Chondrocyte (in vitro differentiated cells): ENCODE measurements at places on chromosomes 11 and 22.

GRCh38 chr11:76094740-76095139 lies 111.6 kb downstream of the WNT11 start:
- no peak for DNase-seq

- no peak for DNase-seq
These were observed 27.4 kb upstream of the PLET1 start for GRCh38 chr11:112288021-112288420.

DNA sequence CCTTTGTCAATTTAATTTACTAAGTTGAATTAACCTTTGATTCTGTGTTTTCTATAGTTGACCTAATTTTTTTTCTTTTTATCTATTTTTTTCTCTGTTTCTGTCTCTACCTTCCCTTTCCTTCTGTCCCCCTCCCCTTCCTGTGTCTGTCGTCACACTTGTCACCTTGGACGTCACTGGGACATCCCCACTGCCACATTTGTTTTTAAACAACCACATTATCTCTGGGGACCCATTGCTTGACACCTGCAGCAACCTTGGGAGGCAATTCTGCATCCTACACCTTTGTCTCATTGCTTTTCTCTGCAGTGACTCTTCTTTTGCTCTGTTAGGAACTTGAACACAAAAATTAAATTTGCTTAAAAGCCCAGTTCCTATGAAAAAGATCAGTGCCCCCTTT lies 51.8 kb upstream of the TTC12 start:
- no peak for DNase-seq

DNA sequence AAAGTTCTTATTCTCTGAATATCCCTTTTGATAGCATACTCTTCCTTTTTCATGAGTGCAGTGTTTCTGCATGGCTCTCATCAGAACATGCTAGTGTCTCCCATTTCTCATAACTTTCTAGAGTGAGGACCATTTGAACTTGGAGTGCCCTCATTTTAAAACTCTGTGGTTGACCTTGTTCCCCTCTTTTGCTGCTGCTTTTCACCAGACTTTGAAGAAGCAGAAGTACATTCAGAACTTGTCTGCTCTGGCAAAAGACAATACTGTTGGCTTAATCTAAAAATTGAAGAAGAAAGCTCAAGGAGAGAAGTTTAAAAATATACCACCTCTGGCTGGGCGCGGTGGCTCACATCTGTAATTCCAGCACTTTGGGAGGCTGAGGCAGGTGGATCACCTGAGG lies 35.0 kb downstream of the PPARA start:
- DNase-seq, result no peak

DNA sequence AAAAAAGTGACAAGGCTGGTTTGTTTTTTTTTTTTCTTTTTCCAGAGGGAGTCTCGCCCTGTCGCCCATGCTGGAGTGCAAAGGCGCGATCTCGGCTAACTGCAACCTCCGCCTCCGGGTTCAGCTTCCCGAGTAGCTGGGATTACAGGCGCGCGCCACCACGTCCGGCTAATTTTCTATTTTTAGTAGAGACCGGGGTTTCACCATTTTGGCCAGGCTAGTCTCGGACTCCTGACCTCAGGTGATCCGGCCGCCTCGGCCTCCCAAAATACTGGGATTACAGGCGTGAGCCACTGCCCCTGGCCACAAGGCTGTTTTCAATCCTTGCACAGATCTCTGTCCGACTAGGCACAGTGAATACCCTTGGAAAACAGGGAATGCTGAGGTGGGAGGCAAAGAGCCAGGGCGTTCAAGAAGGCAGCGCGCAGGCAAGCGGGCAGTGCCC lies 566 bp downstream of the ATP6V1E1 start:
- peak; percentile 58 for DNase-seq

- DNase-seq, result no peak
These were observed 103.5 kb upstream of the RCN1 start for GRCh38 chr11:31987118-31988005.

GRCh38 chr11:116702772-116703385 lies 69.9 kb downstream of the BUD13 start:
- no peak for DNase-seq
